ENCODE measurements at places on chromosomes 1 and 21.
A peak's percentile ranks its signal among the peaks of the same experiment; 100 is the strongest.

DNA sequence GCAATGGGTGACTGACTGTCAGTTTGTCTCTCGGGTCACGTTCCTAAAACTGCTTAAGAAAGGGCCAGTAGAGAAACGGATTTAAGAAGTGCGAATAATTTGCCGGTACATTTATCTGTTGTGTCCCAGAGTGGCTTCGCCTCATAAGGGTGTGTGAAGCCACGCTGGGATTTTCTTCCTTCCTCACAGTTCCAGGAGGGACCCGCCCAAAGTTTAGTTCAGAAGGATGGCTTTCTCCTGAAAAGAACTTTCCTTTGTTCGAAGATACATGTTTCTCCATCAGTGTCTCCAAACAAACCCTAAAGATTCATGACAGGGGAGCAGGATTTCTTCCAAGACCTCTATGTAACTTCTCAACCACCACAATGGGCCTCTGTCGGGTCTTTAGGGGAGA is 49.8 kb downstream of the ADAMTS1 start:
- DNase-seq = no peak
- H3K36me3 ChIP-seq = no peaks in the 10 kb centered on the region
- no peak overlapping the region for H3K4me3 ChIP-seq
- H3K27ac ChIP-seq = no peak overlapping the region
- H3K27me3 ChIP-seq = no peaks in the 10 kb centered on the region
- peaks cover 3% of the 10 kb centered on the region for H3K4me1 ChIP-seq

DNA sequence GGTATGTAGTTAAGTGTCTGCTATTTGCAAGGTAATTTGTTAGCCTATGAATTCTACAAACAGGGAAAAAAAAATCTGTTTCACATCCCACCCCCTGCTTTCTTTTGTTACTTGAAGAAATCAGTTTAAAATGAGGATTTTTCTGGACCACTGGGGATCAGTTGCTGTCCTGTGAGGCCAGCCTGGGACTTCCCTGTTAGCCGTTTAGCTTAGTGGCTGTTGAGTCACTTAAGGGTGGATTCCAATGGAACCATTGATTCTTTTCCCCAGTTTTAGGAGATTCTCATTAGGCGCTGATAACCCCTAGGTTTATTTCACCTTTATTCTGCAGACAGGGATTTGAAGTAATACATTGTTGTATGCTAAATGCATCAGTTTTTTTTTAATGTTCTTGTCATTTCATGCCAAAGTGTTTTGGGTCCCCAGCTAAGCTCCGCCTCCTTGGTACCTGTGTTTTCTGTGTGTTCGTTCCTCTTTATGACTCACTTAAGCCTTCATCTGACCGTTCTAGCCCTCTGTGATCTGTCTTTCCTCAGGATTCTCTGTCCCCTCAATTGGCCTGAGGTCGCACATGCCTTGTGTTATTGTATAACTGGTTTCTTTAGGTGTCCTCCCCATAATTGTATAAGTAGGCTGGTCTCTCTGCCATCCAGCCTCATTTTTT is 59.3 kb downstream of the NOS1AP start:
- H3K36me3 ChIP-seq = no peaks in the 10 kb centered on the region
- no peak overlapping the region for H3K4me3 ChIP-seq
- H3K4me1 ChIP-seq = peaks cover 4% of the 10 kb centered on the region
- no peak for DNase-seq
- no peak overlapping the region for H3K27ac ChIP-seq
- no peaks in the 10 kb centered on the region for H3K27me3 ChIP-seq

- H3K27ac ChIP-seq = no peak overlapping the region
- no peaks in the 10 kb centered on the region for H3K4me1 ChIP-seq
- DNase-seq = peak; percentile 59
- H3K36me3 ChIP-seq = no peaks in the 10 kb centered on the region
These were observed 231.6 kb downstream of the TPR start for GRCh38 chr1:186143481-186143880.

- H3K27ac ChIP-seq = no peak overlapping the region
- no peak for DNase-seq
- H3K4me1 ChIP-seq = no peaks in the 10 kb centered on the region
- H3K4me3 ChIP-seq = no peak overlapping the region
These were observed 92.3 kb downstream of the KCNN3 start for GRCh38 chr1:154777781-154778180.

DNA sequence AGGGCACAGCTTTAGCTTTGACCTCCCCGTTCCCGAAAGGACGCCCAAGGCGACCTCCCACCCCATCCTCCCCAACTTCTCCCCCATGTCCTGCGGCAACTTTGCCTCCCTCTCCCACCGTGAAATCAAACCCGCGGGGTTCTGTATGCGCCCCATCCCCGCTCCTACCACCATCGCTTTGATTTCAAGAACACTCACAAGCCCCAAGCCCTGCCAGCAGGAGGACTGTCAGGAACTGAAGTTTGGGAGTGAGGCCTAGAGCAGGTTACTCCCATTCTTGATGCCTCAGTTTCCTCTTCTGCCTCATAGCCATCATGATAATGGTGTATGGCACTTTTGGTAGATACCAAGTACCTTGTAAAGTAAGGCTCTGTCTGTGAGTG is 2.3 kb downstream of the PTPRU start:
- no peaks in the 10 kb centered on the region for H3K27me3 ChIP-seq
- H3K27ac ChIP-seq = no peak overlapping the region
- no peaks in the 10 kb centered on the region for H3K36me3 ChIP-seq

DNA sequence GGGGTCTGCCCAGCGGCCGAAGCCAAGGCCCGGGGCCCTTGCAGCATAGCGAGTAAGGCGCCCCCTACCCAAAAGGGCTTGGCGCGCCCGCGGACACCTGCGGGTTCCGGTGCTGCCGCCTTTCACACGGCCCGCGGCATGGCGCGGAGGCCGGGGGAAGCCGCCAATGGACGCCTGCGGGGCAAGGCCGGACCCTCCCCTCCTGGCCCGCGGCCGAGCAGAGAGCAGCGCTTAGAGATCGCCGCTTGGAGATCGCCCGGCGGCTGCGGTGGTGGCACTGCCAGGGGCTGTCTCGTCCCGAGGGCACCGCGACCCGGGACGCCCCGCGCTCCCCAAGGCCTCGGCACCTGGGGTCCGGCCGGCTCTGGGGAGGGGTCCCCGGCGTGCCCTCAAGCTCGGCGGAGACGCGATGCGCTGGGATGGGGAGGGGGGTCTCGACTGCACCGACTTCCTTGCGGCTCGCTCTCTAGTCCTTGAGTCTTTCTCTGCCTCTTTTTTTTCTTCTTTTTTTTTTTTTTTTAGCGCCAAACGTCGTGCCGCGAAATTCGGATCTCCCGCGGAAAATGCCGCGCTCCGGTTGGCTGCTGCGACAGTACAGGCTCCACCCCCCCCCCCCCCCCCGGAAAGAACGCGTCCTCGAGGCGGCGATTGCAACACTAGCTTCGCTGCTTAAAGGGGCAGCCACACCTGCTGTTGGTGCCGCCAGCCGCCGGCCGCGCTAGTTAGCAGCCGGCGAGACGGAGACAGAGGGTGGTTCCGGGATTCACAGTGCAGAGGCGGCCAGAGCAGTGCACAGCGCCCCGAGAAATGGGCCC is at the start of gene E2F2:
E2F2 (minus strand) TSS at position 487 of the 815 bp plus-strand sequence; CDS start at position 47, 440 bp downstream.
- peak within 1 kb of the TSS; percentile 53 for H3K4me3 ChIP-seq
- peaks cover 9% of the 10 kb centered on the region for H3K4me1 ChIP-seq
- peaks cover 3% of the 10 kb centered on the region for H3K27me3 ChIP-seq
- peak; percentile 56 for DNase-seq

DNA sequence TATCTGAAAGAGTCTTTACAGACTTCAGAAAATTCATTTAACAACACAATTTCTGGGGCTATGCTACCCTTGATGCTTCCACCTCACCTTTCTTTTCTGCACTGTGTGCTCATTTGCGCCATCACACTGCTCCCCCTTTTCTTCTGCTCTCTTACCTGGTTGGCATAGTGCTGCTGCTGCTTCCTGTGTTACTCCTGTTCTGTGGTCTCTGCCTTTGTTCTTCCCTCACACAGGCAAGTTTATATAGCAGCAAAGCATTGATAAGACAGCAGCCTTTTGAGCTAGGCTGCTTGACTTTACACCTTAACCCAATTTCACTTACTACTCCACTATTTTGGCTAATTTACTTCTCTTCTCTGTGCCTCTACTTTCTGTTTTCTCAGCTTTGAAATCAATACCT is 18.3 kb downstream of the SGIP1 start:
- H3K4me1 ChIP-seq = no peaks in the 10 kb centered on the region
- H3K4me3 ChIP-seq = no peak overlapping the region
- H3K36me3 ChIP-seq = no peaks in the 10 kb centered on the region

DNA sequence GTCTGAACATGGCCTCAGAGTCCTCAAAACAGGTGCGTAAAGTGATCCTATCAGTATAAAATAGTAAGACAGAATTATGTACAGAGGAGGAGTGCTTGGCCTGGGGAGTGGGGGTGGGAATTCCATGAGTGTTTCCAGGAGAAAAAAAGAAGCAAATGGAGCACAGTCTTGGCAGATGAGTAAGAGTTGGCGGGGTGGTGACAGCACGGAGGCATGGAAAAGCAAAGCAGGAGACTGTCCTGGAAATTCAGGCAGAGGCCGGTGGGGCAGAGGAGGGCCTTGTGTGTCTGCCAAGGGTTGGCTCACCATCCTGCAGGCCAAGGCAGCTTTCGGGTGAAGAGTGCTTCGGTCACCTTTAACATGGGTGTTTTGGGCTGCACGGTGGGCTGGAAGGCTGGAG is 63.4 kb downstream of the OPTC start:
- H3K4me3 ChIP-seq = peak overlapping the region; percentile 31
- H3K27me3 ChIP-seq = no peaks in the 10 kb centered on the region
- H3K36me3 ChIP-seq = no peaks in the 10 kb centered on the region
- peak; percentile 80 for DNase-seq
- H3K27ac ChIP-seq = peak overlapping the region; percentile 97

- H3K4me3 ChIP-seq = no peak overlapping the region
- no peaks in the 10 kb centered on the region for H3K4me1 ChIP-seq
- no peaks in the 10 kb centered on the region for H3K36me3 ChIP-seq
- peaks cover 34% of the 10 kb centered on the region for H3K27me3 ChIP-seq
- DNase-seq = no peak
- H3K27ac ChIP-seq = no peak overlapping the region
These were observed 149.3 kb downstream of the SYF2 start for GRCh38 chr1:25082995-25083394.

GRCh38 chr1:111598544-111598943 is 21.0 kb upstream of the RAP1A start:
- no peak overlapping the region for H3K4me3 ChIP-seq
- H3K4me1 ChIP-seq = peaks cover 5% of the 10 kb centered on the region
- no peak overlapping the region for H3K27ac ChIP-seq
- no peaks in the 10 kb centered on the region for H3K36me3 ChIP-seq
- H3K27me3 ChIP-seq = no peaks in the 10 kb centered on the region

GRCh38 chr1:66386712-66387111 is 147.2 kb upstream of the SGIP1 start:
- H3K36me3 ChIP-seq = no peaks in the 10 kb centered on the region
- H3K27ac ChIP-seq = no peak overlapping the region
- H3K4me1 ChIP-seq = no peaks in the 10 kb centered on the region
- H3K27me3 ChIP-seq = no peaks in the 10 kb centered on the region
- no peak overlapping the region for H3K4me3 ChIP-seq
- DNase-seq = no peak

GRCh38 chr1:221470000-221470698 is 271.7 kb downstream of the DUSP10 start:
- H3K4me1 ChIP-seq = no peaks in the 10 kb centered on the region
- H3K4me3 ChIP-seq = no peak overlapping the region

DNA sequence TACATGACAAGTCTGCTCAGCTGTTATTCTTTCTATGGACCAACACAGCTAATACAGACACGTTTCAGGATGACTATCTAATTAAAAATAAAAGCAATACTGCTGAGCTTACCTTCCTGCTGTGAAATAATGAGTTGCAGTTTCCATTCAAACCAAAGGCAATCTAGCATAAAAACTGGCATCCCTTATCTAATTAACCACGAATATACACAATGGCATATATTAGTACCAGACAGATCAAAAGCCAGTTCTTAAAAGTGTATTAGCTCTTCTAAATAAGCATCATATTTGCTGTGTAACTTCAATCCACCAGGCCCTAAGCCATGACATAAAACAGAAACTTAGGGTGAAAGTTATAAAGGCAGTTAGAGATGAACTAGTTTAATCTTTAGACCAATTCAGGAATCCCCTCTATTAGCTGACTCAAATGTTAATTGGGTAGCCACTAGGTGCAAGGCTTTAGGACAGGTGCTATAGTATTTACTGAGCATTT is 20.6 kb downstream of the TESK2 start:
- no peak overlapping the region for H3K4me3 ChIP-seq
- H3K27me3 ChIP-seq = no peaks in the 10 kb centered on the region
- no peaks in the 10 kb centered on the region for H3K36me3 ChIP-seq

DNA sequence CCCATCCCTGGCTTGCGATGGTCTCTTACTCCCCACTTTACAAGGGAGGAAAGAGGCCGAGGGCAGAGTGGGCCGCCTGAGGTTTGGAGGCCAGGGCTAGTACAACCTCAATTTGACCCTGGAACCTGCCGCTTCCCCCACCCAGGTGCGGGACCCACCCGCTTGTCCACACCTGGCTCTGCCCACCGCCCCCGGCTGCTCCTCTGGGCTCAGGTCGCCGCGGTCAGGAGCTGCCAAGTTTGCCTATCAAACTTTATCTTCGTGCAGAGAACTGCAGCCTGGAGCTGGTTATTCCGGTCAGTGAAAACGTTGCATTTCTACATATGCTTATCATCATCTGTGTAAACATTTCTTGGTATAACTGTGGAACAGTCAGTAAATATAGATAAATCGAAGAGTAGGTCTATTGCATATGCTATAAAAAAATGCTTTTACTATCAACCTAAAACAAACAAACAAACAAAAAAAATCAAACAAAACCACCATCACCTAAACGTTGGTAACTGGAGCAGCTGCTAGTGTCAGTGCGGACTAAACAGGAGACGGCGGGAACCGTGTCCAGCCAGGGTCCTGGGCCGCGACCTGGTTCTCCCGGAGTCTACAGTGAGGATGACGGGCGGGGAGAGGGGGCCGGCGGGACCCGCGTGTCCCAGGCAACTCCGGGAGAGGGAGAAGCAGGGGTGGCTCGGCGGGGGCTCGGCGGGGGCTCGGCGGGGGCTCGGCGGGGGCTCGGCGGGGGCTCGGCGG is 906 bp upstream of the ADARB1 start:
- H3K27me3 ChIP-seq = no peaks in the 10 kb centered on the region
- H3K4me1 ChIP-seq = peaks cover 2% of the 10 kb centered on the region
- H3K4me3 ChIP-seq = peak overlapping the region; percentile 56
- H3K27ac ChIP-seq = no peak overlapping the region

DNA sequence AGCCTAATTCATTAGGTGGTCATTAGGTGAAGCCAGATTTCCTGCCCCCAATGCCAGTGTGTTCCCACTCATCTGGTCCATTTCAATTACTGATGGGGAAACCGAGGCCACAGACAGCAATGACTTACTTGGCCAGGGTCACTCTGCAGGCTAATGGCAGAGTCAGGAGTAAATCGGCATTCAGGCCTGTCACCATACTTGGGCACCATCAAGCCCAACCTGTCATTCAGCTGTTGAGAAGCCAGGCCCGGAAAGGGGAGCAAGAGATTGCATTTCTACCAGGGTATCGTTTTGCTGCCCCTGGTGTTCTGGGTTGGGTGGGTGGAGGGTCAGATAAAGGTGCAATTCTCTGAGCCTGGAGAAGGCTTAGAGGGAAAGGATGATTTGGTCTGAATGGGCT is 8.0 kb upstream of the TMEM61 start:
- no peak for DNase-seq
- peaks cover 3% of the 10 kb centered on the region for H3K27me3 ChIP-seq
- H3K4me1 ChIP-seq = peaks cover 11% of the 10 kb centered on the region
- H3K36me3 ChIP-seq = no peaks in the 10 kb centered on the region

Data from astrocyte (in vitro differentiated cells and primary cell).